Calu3 (cell line): ENCODE measurements at places on chromosomes 12 and 14. TPM values are rescaled to one million over a fixed set of nuclear protein-coding genes. Genes with fewer than 3 reads are reported as not detected.

FOXG1 gene
- total RNA-seq: not detected in 2 replicates

- no peak for DNase-seq
- H3K36me3 ChIP-seq: no peaks in the 10 kb centered on the region
- peaks cover 31% of the 10 kb centered on the region for H3K27me3 ChIP-seq
- no peak overlapping the region for H3K4me3 ChIP-seq
- no peaks in the 10 kb centered on the region for H3K4me1 ChIP-seq
Observed at GRCh38 chr14:32908196-32909084, 30.2 kb upstream of the NPAS3 start.

DNA sequence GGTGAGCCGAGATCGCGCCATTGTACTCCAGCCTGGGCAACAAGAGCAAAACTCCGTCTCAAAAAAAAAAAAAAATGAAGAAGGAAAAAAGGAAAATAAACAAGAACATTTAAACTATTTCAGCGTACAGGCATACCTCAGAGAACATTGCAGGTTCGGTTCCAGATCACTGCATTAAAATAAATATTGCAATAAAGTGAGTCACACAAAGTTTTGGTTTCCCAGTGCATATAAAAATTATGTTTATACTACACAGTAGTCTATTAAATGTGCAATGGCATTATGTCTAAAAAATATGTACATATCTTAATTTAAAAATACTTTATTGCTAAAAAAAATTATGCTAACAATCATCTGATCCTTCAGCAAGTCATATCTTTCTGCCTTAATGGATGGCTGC is 53.5 kb upstream of the PLEKHG6 start:
- DNase-seq: no peak
- no peaks in the 10 kb centered on the region for H3K36me3 ChIP-seq
- H3K4me1 ChIP-seq: no peaks in the 10 kb centered on the region
- no peaks in the 10 kb centered on the region for H3K27me3 ChIP-seq

ZNF385A gene
- total RNA-seq: 9.1 and 9.5 TPM in 2 replicates

DNA sequence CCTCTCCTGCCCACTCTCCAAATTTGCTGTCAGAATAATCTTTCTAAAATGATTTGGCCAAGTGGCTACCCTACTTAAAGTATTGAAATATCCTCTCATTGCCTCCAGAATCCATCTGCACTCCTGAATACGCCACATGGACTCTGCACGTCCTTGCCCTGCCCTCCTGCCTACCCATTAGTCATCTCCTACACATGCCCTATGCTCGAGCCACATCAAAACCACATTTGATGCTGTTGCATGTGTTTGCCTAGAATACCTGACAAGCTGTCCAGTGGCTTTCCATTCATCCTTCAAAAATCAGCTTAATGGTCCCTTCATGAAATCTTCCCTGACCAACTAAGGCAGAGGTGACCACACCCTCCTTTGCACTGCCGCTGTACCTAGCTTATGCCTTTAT is 17.0 kb downstream of the VCPKMT start:
- H3K4me3 ChIP-seq: no peak overlapping the region
- H3K4me1 ChIP-seq: peaks cover 30% of the 10 kb centered on the region
- H3K27me3 ChIP-seq: no peaks in the 10 kb centered on the region
- DNase-seq: peak; percentile 33
